ENCODE measurements at places on chromosomes 4 and X.

- no peak for DNase-seq
Observed at GRCh38 chr4:89312066-89312465, 4.5 kb upstream of the GPRIN3 start.

GRCh38 chr4:116229420-116229819 lies 856.0 kb downstream of the TRAM1L1 start:
- DNase-seq = no peak

DNA sequence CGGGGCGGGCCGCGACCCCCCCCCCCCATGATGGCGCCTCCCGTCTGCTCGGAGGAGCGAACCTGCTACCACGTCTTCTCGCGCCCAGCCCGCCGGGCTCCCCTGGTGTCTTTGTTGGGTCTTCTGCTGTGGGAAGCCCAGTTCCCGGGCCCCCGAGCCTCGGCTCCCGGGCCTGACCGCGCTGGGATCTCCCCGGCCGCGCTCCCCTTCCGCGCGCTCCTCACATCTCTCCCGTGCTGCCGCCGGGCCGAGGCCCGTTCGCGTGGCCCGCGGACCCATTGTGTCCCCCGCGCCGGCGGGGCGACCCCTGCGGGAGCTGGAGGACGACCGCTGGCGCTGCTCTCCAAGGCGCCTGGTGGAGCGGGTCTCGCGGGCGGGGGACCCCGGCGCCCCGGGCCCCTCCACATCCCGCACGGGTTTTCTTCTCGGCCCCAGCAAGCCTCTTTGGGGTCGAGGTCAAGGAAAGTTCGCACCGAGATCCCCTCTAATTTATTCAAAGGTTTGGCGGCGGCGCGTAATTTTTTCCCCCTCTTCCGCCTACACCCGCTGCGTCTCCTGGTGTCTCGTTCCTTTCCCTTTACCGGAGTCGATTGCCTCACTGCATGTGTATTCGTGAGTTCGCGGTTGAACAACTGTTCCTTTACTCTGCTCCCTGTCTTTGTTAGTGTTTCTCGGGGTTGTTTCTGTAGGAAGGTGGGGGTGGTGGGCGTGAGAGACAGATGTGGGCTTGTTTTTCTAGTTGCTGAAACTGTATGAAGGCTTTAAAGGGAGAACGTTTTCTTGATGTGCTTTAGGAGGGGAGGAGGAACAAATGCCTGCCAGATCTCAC lies 770 bp downstream of the SMAD1 start:
- DNase-seq = no peak

DNA sequence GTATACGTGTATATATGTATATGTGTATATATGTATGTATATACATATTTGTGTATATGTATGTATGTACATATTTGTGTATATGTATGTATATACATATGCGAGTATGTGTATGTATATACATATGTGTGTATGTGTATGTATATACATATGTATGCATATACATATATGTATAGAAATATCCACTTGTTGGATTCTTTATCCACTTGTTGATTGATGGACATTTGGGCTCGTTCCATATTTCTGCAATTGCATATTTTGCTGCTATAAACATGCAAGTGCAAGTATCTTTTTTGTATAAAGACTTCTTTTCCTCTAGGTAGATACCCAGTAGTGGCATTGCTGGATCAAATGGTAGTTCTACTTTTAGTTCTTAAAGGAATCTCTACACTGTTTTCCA lies 25.5 kb upstream of the NHSL2 start:
- no peak for DNase-seq

GRCh38 chr4:184648313-184649025 lies 778 bp downstream of the CASP3 start:
- peak; percentile 27 for DNase-seq

GRCh38 chr4:180153587-180153986 lies 2089.6 kb upstream of the TENM3 start:
- no peak for DNase-seq

GRCh38 chrX:35700121-35700520 lies 98.0 kb upstream of the MAGEB16 start:
- DNase-seq = no peak

DNA sequence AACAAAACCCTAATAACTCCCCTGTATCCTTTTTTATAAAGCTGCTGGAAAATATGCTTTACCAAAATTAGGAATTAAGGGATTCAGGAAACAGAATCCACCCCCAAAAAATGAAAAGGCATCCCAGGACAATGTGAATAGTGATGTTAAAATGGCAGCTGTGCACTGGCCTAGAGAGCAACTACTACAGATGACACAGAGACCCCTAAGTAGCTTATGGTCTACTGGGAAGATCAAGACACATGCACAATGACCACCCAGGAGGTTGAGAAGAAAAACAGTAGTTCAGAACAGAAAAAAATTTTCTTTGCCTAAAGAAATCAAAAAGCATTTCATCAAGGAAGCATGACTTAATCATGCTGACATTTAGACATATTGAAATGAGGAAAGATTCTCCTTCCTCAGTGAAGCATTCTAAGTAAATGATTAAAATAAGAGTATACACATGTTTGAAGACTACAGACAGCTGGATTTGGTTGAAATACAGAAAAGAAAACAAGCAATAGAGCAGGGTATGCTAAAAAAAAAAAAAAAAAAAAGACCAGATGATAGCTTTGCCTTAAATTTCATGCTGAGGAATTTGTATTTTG lies 117.3 kb downstream of the WDFY3 start:
- no peak for DNase-seq

DNA sequence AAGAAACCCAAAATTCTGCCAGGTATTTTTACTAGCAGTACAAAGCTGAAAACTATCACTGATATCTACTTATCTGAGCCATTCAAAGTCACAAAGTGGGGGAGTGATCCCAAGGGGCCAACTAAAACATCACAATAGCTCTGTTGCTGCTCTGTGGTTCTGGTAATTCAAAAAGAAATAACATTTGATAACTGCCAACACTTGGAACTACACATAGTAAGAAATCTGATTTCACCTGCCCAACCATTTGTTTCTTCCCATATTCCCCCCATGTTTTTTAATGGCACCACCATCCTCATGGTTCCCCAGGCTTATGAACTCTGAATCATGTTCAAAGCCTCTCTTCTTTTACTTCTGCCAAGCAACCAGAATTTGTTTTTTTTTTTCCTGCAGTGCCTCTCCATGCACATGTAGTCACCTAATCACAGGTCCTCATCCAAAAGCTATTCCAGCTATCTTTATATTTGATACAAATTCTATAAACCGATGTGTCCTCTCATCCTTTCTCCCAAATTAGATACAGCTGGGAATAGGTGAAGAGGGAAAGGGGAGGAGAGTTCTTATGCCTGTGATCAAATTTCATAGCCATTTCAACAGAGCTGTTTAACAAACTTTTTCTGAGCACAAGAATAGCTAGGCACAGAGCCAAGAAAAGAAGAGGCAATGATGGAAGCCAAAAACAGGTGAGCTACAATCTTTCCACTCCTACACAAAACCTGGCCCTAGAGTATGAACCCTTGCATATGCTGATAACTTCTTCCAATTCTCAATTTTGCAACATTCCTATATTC lies 7.7 kb downstream of the AMMECR1 start:
- DNase-seq = no peak

- DNase-seq = peak; percentile 100
Observed at GRCh38 chrX:1452516-1453394, at the start of gene ASMTL. TSS of gene ASMTL (minus strand) at chrX:1452909. CDS start at chrX:1452840, 69 bp downstream.

DNA sequence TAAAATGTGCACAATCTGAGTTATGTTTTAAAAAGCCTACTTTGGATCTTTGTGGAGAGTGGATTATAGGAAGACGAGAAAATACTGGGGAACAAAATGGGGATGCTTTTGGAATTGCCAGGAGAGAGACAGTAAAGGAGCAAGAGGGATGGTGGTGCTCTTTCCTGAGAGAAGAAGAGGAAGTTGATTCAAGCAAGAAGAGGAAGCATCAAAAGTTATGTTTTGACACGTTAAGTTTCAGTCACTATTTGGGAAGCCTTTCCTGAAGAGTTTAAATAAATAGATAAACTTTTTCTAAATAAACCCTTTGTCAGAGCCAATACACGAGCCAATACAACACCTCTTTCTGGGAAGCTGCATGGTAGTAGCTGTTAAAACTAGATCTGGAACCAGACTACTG lies 394.1 kb downstream of the GALNTL6 start:
- no peak for DNase-seq

DNA sequence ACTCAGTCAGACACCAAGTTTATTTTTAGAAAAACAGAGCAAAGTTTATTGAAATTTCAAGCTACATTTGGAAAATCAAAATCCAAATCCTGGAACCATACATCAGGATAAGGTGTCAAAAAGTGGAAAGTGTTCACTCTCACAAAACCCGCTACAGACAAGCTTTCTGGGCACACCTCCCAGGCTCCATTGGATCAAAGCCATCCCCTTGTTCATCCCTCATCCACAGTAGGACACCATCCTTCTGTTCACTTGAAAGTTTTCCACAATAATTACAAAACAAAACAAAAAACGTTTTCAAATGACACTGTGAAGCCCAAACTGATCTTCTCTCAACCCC lies 62.4 kb downstream of the TSC22D3 start:
- no peak for DNase-seq

DNA sequence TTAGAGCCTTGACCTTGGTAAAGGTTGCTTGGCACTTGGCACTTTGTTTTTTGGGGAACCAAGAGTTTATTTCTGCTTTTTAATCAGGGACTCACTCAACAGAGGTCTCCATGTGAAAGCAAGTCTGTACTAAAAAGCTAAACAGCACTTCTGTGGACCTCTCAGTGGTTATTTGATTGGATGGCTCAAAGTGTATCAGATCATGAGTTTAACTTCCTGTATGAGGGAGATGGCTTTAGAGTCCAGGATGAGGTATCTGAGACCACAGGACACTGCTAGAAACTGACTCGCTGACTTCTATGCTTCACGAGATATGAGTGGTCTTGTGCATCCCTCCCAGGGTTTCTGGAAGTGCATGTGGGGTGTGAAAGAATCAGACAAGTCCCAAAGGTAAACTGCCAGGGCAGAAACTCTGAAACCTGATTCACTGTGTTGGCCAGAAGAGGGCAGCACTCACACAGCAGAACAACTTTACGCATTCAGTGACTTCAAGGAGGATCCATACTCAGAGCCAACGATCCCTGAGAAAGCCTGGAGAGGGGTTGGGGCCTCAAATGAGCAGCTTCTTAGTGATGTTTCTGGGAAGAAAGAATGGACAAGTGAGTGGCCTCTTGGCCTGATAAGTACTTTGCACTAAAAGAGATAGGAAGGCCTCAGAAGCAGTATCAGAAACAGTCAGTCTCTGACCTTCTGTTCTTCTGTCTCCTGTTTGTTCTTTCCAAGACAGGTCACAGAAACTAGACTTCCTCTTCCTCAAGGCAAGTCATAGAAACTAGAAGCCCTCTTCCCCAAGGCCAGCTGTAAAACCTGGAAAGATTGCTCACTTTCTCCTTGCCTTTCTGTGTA lies 220.3 kb upstream of the CXCL13 start:
- peak; percentile 4 for DNase-seq

DNA sequence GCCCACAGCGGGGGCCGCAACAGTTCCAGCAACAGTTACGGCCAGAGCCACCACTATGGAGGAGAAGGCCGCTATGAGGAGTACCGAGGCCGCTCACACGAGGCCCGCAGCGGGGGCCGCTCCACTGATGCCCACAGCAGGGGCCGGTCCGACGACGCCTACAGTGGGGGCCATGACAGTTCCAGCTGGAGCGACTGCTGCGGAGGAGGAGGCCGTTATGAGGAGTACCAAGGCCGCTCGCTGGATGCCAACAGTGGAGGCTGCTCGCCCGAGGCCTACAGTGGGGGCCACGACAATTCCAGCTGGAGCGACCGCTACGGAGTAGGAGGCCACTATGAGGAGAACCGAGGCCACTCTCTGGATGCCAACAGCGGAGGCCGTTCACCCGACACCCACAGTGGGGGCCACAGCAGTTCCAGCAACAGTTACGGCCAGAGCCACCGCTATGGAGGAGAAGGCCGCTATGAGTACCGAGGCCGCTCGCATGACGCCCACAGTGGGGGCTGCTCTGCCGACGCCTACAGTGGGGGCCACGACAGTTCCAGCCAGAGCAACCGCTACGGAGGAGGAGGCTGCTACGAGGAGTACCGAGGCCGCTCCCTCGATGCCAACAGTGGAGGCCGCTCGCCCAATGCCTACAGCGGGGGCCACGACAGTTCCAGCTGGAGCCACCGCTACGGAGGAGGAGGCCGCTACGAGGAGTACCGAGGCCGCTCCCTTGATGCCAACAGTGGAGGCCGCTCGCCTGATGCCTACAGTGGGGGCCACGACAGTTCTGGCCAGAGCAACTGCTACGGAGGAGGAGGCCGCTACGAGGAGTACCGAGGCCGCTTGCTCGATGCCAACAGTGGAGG lies 1.7 kb downstream of the RBMXL3 start:
- no peak for DNase-seq

DNA sequence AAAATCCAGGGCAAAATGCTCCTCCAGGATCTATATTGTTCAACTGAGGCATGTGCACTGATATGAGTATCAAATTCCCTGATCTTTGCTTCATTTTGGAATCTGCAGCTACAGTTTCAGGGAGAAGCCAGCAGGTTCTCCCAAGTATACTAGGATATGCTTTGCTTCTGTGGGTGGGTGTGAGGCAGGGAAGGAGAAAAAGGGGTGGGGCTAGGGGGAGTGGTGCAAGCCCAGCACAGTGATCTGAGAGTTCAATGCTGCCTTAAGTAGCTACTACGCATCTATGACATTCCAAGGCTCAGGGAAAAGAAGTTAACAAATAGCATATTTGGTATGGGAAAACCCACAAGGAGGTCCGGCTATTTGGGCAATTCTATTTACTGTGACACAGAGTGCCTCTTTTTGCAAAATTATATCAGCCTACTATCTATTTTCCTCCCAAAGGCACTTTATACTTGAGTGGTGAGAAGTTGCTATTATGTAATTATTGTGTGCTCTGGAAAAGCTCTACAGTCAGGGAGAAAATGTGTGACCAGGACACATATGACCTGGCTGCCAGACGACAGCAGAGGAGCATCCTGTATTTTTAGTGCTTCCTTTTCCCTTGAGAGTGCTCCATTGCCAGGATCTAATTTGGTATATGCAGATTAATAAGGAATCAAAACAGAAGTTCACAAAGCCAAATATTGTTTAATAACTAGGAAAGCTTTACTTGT lies 162.0 kb downstream of the RNF150 start:
- no peak for DNase-seq

- no peak for DNase-seq
Observed at GRCh38 chr4:68433582-68433981, 13.7 kb upstream of the TMPRSS11E start.
